ENCODE measurements at places on chromosomes 7 and 10. TPM values are rescaled to one million over a fixed set of nuclear protein-coding genes. Genes with fewer than 3 reads are reported as not detected.

Gene GPR26
- total RNA-seq = not detected

Gene MINDY4
- total RNA-seq = 2.4 TPM

DNA sequence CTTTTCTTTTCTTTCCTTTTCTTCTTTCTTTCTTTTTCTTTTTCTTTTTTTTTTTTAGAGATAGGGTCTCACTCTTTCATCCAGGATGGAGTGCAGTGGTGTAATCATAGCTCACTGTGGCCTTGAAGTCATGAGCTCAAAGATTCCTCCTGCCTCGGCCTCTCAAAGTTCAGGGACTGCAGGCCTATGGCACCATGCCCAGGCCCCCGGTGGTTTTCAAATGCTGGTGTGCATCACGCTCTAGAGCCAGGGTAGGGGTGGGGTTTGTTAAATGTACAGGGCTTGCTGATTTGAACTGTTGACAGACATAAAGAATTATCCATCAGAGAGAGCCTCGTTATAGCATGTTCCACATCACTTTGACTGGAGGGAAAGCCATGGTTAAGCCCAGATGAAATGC lies 5.8 kb downstream of the MINDY4 start:
- DNase-seq = no peak
- no peak overlapping the region for H3K4me3 ChIP-seq
- no peaks in the 10 kb centered on the region for H3K27me3 ChIP-seq
- H3K36me3 ChIP-seq = no peaks in the 10 kb centered on the region

GRCh38 chr7:87032604-87033339 lies 26.7 kb downstream of the ELAPOR2 start:
- no peaks in the 10 kb centered on the region for H3K4me1 ChIP-seq
- no peak overlapping the region for H3K27ac ChIP-seq
- no peaks in the 10 kb centered on the region for H3K27me3 ChIP-seq
- no peaks in the 10 kb centered on the region for H3K36me3 ChIP-seq
- no peak overlapping the region for H3K4me3 ChIP-seq

- no peak overlapping the region for H3K4me3 ChIP-seq
- DNase-seq = no peak
- H3K36me3 ChIP-seq = no peaks in the 10 kb centered on the region
- H3K27ac ChIP-seq = no peak overlapping the region
- H3K4me1 ChIP-seq = no peaks in the 10 kb centered on the region
Measured at GRCh38 chr10:132521466-132522102, 16.0 kb upstream of the INPP5A start.

- DNase-seq = no peak
- H3K36me3 ChIP-seq = no peaks in the 10 kb centered on the region
- H3K4me3 ChIP-seq = no peak overlapping the region
- peaks cover 55% of the 10 kb centered on the region for H3K4me1 ChIP-seq
Measured at GRCh38 chr10:71719042-71719441, 536 bp downstream of the C10orf105 start.

GRCh38 chr7:120468611-120469010 lies 195.6 kb downstream of the KCND2 start:
- no peak for DNase-seq
- H3K27me3 ChIP-seq = no peaks in the 10 kb centered on the region
- H3K27ac ChIP-seq = no peak overlapping the region
- H3K4me1 ChIP-seq = no peaks in the 10 kb centered on the region
- H3K4me3 ChIP-seq = no peak overlapping the region

GRCh38 chr7:34539003-34539402 lies 119.0 kb upstream of the NPSR1 start:
- no peaks in the 10 kb centered on the region for H3K36me3 ChIP-seq
- H3K27ac ChIP-seq = no peak overlapping the region
- DNase-seq = no peak
- H3K4me1 ChIP-seq = no peaks in the 10 kb centered on the region
- H3K4me3 ChIP-seq = no peak overlapping the region

DNA sequence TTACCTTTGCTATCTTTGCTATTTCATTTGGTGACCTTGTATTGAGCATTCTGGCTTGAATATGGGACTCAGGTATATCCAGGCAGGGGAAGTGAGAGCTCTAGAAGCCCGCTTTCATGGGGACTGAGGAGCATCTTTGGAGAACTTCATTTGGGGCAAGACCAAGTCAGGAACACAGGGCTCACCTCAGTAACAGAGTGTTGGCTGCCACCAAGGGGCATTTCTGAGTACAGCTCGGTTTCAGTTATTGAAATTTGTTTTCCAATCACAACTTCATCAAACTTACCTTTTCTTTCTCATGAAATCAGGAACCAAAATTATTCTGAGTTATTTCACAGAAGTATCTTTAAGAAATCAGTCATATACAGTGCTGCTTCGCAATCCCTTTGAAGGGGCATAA lies 337.2 kb downstream of the C7orf25 start:
- H3K27ac ChIP-seq = no peak overlapping the region
- no peaks in the 10 kb centered on the region for H3K27me3 ChIP-seq
- no peaks in the 10 kb centered on the region for H3K4me1 ChIP-seq
- H3K36me3 ChIP-seq = no peaks in the 10 kb centered on the region

DNA sequence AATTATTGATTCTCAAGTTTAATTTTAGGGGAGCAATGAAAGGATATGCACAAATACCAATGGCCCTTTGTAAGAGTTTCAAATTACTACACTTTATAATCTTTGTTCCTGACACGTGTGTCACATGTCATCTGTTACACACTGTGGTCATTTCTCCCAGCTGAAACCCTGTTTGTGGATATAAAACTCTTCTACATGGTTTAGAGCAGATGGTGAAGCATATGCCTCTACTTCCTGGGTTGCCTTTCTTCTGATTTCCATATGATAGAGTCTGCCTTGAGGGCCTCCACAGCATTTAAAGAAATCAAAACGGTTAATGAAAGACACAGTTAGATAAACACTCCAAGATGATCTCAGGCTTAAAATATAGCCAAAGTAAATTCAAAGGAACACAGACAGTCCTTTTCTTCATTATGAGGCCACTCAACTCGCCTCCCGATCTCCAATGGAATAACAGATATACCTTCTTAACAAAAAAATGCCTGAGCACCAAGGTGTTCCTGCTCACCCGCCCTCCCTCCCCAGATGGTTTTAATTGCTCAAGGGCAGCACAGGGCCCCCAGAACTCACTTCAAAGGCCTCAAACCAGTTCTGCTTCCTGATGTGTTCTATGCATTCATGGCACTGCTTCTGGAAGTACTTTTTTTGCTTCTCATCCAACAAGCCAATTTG lies 75.0 kb downstream of the CPVL start:
- DNase-seq = no peak
- H3K27ac ChIP-seq = no peak overlapping the region
- H3K27me3 ChIP-seq = no peaks in the 10 kb centered on the region
- no peaks in the 10 kb centered on the region for H3K36me3 ChIP-seq
- no peaks in the 10 kb centered on the region for H3K4me1 ChIP-seq

DNA sequence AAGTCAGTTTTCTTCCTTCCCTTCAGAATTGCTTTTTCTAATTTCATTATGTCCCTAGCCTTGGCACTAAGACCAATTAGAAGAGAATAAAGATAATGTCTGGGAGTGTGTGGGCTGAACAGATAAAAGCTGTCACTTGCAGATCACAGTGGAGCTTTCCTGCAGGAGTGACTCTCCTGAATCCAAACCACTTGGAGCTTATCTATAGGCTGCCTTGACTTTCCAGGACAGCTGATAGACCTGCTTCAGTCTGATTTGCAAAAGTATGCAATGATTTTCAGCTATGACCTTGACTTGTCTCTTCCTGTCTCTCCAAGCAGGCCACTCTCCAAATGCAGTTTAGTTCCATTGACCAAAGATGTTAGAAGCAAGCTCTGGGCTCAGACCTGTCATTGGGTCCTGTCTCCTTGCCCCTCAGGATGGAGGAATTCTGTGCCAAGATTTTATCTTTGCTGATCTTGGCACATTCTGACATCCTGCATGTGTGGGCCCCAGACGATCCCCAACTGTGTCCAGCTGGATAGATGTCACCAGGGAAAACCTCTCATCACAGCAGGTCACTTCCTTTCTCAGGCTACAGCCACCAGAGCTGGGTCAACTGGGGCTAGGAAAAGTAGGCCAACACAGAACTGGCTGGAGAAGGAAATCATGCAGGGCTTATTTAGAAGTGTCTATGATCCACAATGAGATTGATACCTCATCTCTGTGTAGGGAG lies 120.9 kb upstream of the ZNF438 start:
- H3K27ac ChIP-seq = no peak overlapping the region
- no peaks in the 10 kb centered on the region for H3K36me3 ChIP-seq
- no peak overlapping the region for H3K4me3 ChIP-seq

Measured in CD8-positive, alpha-beta memory T cell (primary cell).